ENCODE measurements at places on chromosomes 5 and 9.

DNA sequence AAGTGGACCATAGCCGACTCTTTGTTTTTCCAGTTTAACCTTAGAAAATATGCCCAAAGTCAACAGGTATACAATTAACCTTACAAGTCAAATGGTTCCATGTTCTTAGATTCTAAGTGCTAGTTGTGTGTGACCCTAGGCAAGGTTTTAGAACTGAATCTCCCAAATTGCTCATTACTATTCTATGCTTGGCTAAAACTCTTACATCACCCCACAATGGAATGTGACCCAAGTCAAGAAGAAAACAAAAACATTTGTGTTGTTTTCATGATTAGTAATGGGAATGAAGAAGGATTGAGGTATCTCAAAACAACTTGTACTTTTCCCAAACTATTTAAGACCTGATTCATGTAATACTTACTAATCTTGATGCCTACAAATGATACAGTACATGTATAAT is 159.2 kb downstream of the ARRDC3 start:
- no peak for DNase-seq

- DNase-seq = no peak
These were observed 63.7 kb upstream of the ANGPTL2 start for GRCh38 chr9:127185931-127186781.

DNA sequence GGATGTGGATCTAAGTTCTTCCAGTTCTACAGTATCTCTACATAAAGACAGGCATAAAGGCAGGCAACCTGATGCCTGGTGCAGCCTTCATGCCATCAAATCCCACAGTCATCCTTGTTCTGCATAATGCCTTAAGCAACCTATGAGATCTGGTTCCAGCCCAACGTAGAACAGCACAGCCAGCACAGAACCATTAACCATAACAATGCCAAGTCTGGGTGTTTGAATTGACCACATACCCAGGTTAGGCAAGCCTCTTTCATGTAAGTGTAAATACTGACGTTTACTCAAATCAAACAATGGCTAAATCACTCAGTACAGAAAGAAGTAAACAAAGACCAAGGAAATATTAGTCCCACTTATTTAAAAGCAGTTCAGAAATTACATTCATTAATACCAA is 195.0 kb downstream of the ADAMTSL1 start:
- DNase-seq = no peak

GRCh38 chr9:29773676-29774075 is 2200.4 kb upstream of the C9orf72 start:
- no peak for DNase-seq

DNA sequence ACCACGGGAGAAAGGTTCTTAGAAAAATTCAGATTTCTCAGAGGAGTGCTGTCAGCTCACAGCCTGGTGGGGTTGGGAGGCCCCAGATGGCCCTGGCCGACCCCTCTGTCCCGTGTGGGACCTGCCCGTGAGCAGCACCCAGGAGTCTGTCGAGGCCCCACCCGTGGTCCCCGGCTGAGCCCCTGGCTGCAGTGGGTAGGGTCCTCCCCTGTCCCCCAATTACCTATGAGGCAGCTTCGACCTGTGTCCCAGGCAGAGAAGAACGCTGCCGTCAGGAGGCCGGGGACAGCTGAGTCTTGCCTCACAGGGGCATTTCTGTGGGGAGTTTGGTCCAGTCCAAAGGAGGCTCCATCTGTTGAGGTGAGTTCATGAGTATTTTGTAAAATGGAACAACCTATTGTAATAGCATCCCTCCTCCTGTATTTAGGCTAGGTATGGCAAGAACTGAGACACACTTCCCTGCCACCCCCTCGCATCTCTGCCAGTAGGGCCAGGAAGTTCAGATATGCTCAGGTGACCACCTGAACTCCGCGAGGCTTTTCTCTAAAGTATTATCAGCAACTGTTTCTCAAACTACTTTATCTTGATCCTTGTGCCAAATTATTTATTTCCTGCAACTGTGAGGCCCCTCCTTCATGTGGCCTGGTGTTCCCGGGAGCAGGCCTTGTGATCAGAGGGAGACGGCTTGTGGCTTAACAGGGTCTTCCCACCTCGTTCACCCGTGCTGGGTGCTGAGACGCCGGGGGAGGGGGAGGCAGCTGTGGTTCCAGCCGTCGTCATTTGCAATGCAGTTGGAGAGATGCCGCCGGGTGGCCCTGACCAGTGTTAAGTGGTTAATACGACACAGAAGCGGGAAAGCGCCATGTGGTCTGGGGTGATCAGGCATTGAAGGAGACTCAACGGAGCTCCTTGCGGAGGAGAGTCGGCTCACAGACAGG is 1.7 kb downstream of the AHRR start:
- DNase-seq = no peak

- no peak for DNase-seq
These were observed 1.7 kb upstream of the PTPDC1 start for GRCh38 chr9:94082553-94082952.

Data from GF-D8 (cell line).